T-cell (primary cell): ENCODE measurements at places on chromosomes 6 and 20.

- no peaks in the 10 kb centered on the region for H3K4me1 ChIP-seq
- no peaks in the 10 kb centered on the region for H3K27me3 ChIP-seq
- no peaks in the 10 kb centered on the region for H3K36me3 ChIP-seq
- no peak overlapping the region for H3K4me3 ChIP-seq
- H3K27ac ChIP-seq: no peak overlapping the region
Measured at GRCh38 chr6:24743265-24743943, 24.4 kb upstream of the C6orf62 start.

GRCh38 chr6:169106176-169106575 lies 147.5 kb downstream of the THBS2 start:
- H3K27me3 ChIP-seq: no peaks in the 10 kb centered on the region
- no peaks in the 10 kb centered on the region for H3K4me1 ChIP-seq
- no peak overlapping the region for H3K4me3 ChIP-seq
- H3K27ac ChIP-seq: no peak overlapping the region
- no peak for DNase-seq
- no peaks in the 10 kb centered on the region for H3K36me3 ChIP-seq

- no peaks in the 10 kb centered on the region for H3K36me3 ChIP-seq
- H3K4me3 ChIP-seq: no peak overlapping the region
- H3K4me1 ChIP-seq: no peaks in the 10 kb centered on the region
- H3K27ac ChIP-seq: no peak overlapping the region
- DNase-seq: no peak
Measured at GRCh38 chr6:114362957-114363356, 20.1 kb upstream of the HS3ST5 start.

- H3K27ac ChIP-seq: no peak overlapping the region
- DNase-seq: no peak
- H3K36me3 ChIP-seq: peaks cover 15% of the 10 kb centered on the region
- no peaks in the 10 kb centered on the region for H3K27me3 ChIP-seq
Measured at GRCh38 chr6:43499028-43499815, 10.9 kb downstream of the LRRC73 start.

DNA sequence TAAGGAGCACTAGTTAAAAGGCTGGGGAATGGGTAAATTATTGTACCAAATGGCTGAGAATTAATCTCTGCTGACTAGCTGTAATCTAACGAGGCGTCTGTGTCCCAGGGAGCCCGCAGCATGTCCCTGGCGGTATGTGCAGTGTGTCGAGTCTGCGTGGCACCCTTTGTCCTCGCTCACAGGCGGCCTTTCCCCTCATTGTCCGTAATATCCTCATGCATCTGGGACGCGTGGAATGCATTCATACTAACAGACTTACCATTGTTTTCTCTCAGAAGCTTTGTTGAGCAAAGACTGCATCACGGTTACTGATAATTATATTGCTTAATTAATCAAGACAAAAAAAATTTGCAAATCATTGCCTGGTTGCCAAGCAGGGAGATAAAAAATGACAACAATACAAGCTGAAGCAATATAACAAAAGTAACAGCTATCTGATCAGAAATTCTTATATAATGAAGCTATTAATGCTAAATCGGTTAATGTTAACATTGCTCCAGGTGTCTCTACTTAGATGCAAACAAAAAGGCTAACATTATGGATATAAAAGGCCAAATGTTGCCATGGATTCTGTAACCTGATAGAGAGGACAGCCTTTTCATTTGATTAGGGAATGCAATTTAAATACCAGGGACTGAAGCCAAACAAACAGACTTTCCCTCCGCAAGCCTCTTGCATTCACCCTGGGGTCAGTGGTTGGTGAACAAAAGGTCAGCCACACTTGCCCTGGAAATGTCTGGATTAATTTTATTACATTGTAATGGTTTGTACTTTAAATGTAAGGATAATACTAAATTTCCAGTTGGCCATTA lies 124.8 kb downstream of the INSM1 start:
- H3K36me3 ChIP-seq: peaks cover 3% of the 10 kb centered on the region
- H3K27ac ChIP-seq: no peak overlapping the region
- DNase-seq: no peak

GRCh38 chr20:12947691-12948090 lies 61.1 kb upstream of the SPTLC3 start:
- H3K27me3 ChIP-seq: no peaks in the 10 kb centered on the region
- H3K4me1 ChIP-seq: no peaks in the 10 kb centered on the region
- H3K27ac ChIP-seq: no peak overlapping the region
- DNase-seq: no peak
